ENCODE measurements at places on chromosomes 2 and 18. TPM values are rescaled to one million over a fixed set of nuclear protein-coding genes. Genes with fewer than 3 reads are reported as not detected.

The ANKRD23 gene
- total RNA-seq = 4.4 TPM

The RESP18 gene
- not detected for total RNA-seq

The NDC80 gene
- total RNA-seq = 59.3 TPM

The AKAIN1 gene
- not detected for total RNA-seq

The RGPD3 gene
- 0.17 TPM for total RNA-seq

The COA5 gene
- total RNA-seq = 28.6 TPM

The STON1 gene
- 9.0 TPM for total RNA-seq

The UGT1A8 gene
- total RNA-seq = not detected

The HOXD9 gene
- total RNA-seq = 0.10 TPM

The RAPGEF4 gene
- 0.69 TPM for total RNA-seq

The FEV gene
- total RNA-seq = not detected

The FOSL2 gene
- 3.5 TPM for total RNA-seq

The GPATCH11 gene
- total RNA-seq = 4.8 TPM

The INPP1 gene
- total RNA-seq = 1.8 TPM

The ZNF804A gene
- 0.18 TPM for total RNA-seq

The SULT1C4 gene
- 2.9 TPM for total RNA-seq

The IGFBP2 gene
- total RNA-seq = 848 TPM

The IL36G gene
- not detected for total RNA-seq

The COL4A3 gene
- 0.67 TPM for total RNA-seq

The RNU2-63P gene
- total RNA-seq = 1,374 TPM

The ERICH2 gene
- not detected for total RNA-seq

The ACSL3 gene
- 108 TPM for total RNA-seq

The ST6GAL2 gene
- 13.1 TPM for total RNA-seq

The MAP3K19 gene
- total RNA-seq = not detected

The LDLRAD4 gene
- total RNA-seq = 23.9 TPM

The CNRIP1 gene
- total RNA-seq = 0.81 TPM

The GYPC gene
- 92.9 TPM for total RNA-seq

The ING5 gene
- total RNA-seq = 41.2 TPM

The SKOR2 gene
- 0.15 TPM for total RNA-seq

The CELF4 gene
- total RNA-seq = 3.7 TPM

The MC5R gene
- not detected for total RNA-seq

The PIAS2 gene
- total RNA-seq = 32.8 TPM

The INHBB gene
- 0.07 TPM for total RNA-seq

The KIF5C gene
- 24.0 TPM for total RNA-seq

The TMX3 gene
- total RNA-seq = 26.9 TPM

The TEKT4 gene
- not detected for total RNA-seq

The ANKRD30B gene
- not detected for total RNA-seq

The EN1 gene
- not detected for total RNA-seq

The SERPINB2 gene
- total RNA-seq = not detected

The CROCC2 gene
- not detected for total RNA-seq

The ABCG5 gene
- not detected for total RNA-seq

The ABCG8 gene
- total RNA-seq = not detected

The TCF4 gene
- 48.3 TPM for total RNA-seq

The TNFAIP6 gene
- total RNA-seq = 0.28 TPM

The ACOXL gene
- total RNA-seq = 6.0 TPM

The GBX2 gene
- 24.4 TPM for total RNA-seq

The THSD7B gene
- total RNA-seq = 0.28 TPM

The ALKAL2 gene
- total RNA-seq = 2.6 TPM

The GRHL1 gene
- 0.30 TPM for total RNA-seq

The ZDBF2 gene
- total RNA-seq = 10.1 TPM

The ELOA2 gene
- total RNA-seq = not detected

The MTX2 gene
- total RNA-seq = 59.6 TPM

All from H7 (cell line).